ENCODE measurements at places on chromosomes 1 and 21. TPM values are rescaled to one million over a fixed set of nuclear protein-coding genes. Genes with fewer than 3 reads are reported as not detected.

GRCh38 chr1:17485281-17485680, 45.8 kb upstream of the RCC2 start:
- peaks cover 12% of the 10 kb centered on the region for H3K4me1 ChIP-seq
- H3K4me3 ChIP-seq: no peak overlapping the region
- no peak overlapping the region for H3K27ac ChIP-seq
- H3K27me3 ChIP-seq: peaks cover 12% of the 10 kb centered on the region

DNA sequence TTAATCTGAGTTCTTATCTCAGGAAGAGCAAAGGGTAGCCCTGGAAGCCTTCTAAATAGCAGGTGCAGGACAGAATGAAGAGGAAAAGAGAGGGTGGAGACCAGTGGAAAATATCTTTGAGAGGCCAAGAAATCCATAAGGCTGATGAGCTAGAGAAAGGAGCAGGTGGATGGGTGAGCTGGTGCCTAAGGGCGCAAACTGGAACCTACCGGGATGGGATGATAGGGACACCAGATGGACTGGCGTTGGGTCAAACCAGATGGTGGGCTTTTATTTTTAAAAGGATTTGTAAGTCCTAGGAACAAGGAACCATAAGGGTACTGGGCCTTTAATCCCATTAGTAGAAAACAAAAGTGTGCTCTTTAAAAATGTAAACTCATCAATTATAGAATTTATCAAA, 59.7 kb downstream of the RGL1 start:
- no peaks in the 10 kb centered on the region for H3K36me3 ChIP-seq
- no peak overlapping the region for H3K27ac ChIP-seq
- no peaks in the 10 kb centered on the region for H3K27me3 ChIP-seq
- DNase-seq: no peak

DNA sequence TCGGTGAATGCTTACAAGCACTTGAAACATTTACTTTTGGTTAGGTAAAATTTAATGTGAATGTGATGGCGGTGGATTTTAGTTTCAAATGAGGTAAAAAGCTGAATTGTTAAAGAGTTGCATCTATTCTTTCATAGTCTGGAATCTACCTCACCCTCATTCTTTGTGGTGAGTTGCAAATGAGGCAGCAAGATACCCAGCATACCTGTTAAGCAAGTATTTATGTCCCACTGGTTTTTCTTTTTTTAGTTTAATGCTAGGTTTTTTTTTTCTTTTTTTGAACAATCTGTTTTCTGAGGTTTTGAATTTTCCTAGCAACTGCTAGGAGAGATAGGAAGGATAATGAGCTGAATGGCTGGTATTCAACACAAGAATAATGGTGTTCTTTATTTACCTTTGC, 127.9 kb upstream of the CACYBP start:
- peaks cover 28% of the 10 kb centered on the region for H3K4me1 ChIP-seq
- peaks cover 6% of the 10 kb centered on the region for H3K36me3 ChIP-seq

GRCh38 chr1:77415579-77415978, 133.8 kb downstream of the AK5 start:
- H3K27me3 ChIP-seq: no peaks in the 10 kb centered on the region
- no peak for DNase-seq
- H3K27ac ChIP-seq: no peak overlapping the region
- H3K4me3 ChIP-seq: no peak overlapping the region

- H3K27me3 ChIP-seq: no peaks in the 10 kb centered on the region
- peaks cover 6% of the 10 kb centered on the region for H3K36me3 ChIP-seq
- no peak for DNase-seq
- H3K27ac ChIP-seq: peak overlapping the region; percentile 66
- peak overlapping the region; percentile 8 for H3K4me3 ChIP-seq
Measured at GRCh38 chr1:42952303-42953001, 6.2 kb downstream of the SLC2A1 start.

DNA sequence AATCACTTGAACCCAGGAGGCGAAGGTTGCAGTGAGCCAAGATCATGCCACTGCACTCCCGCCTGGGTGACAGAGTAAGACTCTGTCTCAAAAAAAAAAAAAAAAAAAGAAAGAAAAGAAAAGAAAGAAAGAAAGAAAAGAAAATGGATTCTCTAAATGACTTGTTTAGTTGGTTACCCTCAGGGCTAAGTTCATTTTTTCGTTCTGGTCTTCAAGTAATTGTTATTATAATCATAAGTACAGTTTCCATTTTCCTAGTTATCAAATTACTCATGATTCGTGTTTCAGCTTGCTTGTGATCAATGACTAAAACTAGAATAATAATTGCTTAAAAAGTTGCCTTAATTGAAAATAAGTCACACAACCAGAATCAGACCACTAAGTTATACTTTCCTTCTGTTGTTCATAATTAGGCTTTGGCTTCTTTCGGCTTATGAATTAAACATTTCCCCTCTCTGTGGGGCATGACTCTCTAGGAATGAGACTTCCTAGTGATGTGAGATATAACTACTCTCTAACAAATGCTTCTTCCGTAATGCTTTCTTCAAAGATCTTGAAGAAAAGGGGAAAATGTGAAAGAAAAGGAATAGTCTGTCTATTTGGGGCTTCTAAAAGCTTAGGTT, 9.6 kb upstream of the RLF start:
- no peak overlapping the region for H3K27ac ChIP-seq
- no peak for DNase-seq
- H3K4me3 ChIP-seq: no peak overlapping the region
- no peaks in the 10 kb centered on the region for H3K36me3 ChIP-seq

DNA sequence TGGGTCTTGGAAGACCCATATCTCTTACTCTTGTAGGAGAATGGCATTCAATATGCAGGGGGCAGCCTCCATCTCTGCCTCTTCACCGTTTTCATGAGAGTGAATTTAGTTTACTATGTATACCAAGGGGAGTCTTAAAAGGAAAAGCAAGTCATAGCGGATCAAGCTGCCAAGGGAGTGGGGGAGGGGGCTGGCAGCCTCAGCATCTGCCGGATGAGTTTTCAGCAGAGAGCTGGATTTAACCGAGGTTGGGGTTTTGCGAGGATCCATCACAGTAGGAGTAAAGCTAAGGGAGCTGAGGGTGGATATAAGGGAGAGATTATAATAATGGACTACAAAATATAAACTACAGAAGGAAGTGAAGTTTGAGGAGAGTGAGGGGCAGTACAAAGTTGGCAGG, 9.9 kb downstream of the CD160 start:
- no peak overlapping the region for H3K4me3 ChIP-seq
- no peaks in the 10 kb centered on the region for H3K4me1 ChIP-seq
- no peak overlapping the region for H3K27ac ChIP-seq
- H3K27me3 ChIP-seq: no peaks in the 10 kb centered on the region
- H3K36me3 ChIP-seq: no peaks in the 10 kb centered on the region

- no peak overlapping the region for H3K27ac ChIP-seq
- no peaks in the 10 kb centered on the region for H3K36me3 ChIP-seq
- H3K27me3 ChIP-seq: no peaks in the 10 kb centered on the region
- no peaks in the 10 kb centered on the region for H3K4me1 ChIP-seq
- DNase-seq: no peak
Measured at GRCh38 chr1:24020470-24020869, 40.3 kb upstream of the SRSF10 start.

GRCh38 chr21:42527489-42528158, 14.0 kb downstream of the SLC37A1 start:
- H3K4me1 ChIP-seq: peaks cover 65% of the 10 kb centered on the region
- DNase-seq: peak; percentile 66
- peaks cover 4% of the 10 kb centered on the region for H3K36me3 ChIP-seq
- no peaks in the 10 kb centered on the region for H3K27me3 ChIP-seq
- peak overlapping the region; percentile 34 for H3K27ac ChIP-seq

GRCh38 chr21:33478935-33479678, 667 bp downstream of the TMEM50B start:
- peak; percentile 54 for DNase-seq
- H3K4me3 ChIP-seq: peak overlapping the region; percentile 99
- peak overlapping the region; percentile 20 for H3K27ac ChIP-seq
- no peaks in the 10 kb centered on the region for H3K27me3 ChIP-seq
- peaks cover 20% of the 10 kb centered on the region for H3K4me1 ChIP-seq

DNA sequence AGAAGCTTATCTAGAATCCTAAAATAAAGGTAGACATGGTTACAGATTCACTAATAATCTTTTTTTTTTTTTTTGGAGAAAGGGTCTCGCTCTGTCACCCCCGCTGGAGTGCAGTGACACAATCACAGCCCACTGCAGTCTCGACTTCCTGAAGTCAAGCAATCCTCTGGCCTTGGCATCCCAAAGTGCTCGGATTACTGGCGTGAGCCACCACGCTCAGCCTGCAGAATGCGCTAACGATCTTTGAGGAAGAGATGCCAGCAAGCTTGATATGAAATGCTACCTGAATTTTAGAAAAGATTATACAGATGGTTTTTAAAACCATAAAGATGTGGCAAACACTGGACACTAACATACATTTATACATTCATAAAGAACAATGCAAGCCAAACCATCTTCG, 4.1 kb upstream of the GNPAT start:
- H3K4me1 ChIP-seq: peaks cover 55% of the 10 kb centered on the region
- H3K27ac ChIP-seq: no peak overlapping the region
- DNase-seq: no peak

- H3K4me1 ChIP-seq: no peaks in the 10 kb centered on the region
- H3K27me3 ChIP-seq: peaks cover 28% of the 10 kb centered on the region
- H3K36me3 ChIP-seq: no peaks in the 10 kb centered on the region
- no peak overlapping the region for H3K4me3 ChIP-seq
- DNase-seq: no peak
- H3K27ac ChIP-seq: no peak overlapping the region
Measured at GRCh38 chr1:94272388-94272787, 35.0 kb upstream of the ARHGAP29 start.

- no peaks in the 10 kb centered on the region for H3K4me1 ChIP-seq
- H3K27ac ChIP-seq: no peak overlapping the region
- H3K4me3 ChIP-seq: no peak overlapping the region
- H3K27me3 ChIP-seq: peaks cover 21% of the 10 kb centered on the region
- DNase-seq: no peak
- no peaks in the 10 kb centered on the region for H3K36me3 ChIP-seq
Measured at GRCh38 chr1:37149296-37149695, 115.0 kb upstream of the GRIK3 start.

DNA sequence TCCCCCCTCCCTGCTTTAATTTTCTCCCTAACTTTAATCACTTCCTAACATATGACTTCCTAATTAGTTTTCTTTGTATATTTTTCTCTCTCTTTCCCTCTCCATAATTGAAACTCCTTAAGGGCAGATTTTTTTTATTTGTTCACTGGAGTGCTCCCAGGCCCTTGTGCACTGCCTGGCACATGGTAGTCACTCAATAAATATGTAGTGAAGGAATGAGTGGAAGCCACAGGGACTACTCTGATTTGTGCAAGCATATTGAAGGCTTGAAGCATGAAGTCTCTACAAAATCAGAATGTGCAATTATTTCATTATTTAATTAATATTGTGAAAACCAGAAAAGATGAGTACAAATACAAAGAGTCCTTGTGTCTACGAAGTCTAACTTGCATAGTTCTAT, 41.5 kb downstream of the SNX7 start:
- no peaks in the 10 kb centered on the region for H3K36me3 ChIP-seq
- no peak for DNase-seq
- peaks cover 13% of the 10 kb centered on the region for H3K27me3 ChIP-seq
- H3K27ac ChIP-seq: no peak overlapping the region
- no peak overlapping the region for H3K4me3 ChIP-seq

- H3K27me3 ChIP-seq: peaks cover 5% of the 10 kb centered on the region
- H3K27ac ChIP-seq: no peak overlapping the region
- no peaks in the 10 kb centered on the region for H3K36me3 ChIP-seq
- peaks cover 7% of the 10 kb centered on the region for H3K4me1 ChIP-seq
Measured at GRCh38 chr1:232380131-232380530, 249.8 kb downstream of the SIPA1L2 start.

DNA sequence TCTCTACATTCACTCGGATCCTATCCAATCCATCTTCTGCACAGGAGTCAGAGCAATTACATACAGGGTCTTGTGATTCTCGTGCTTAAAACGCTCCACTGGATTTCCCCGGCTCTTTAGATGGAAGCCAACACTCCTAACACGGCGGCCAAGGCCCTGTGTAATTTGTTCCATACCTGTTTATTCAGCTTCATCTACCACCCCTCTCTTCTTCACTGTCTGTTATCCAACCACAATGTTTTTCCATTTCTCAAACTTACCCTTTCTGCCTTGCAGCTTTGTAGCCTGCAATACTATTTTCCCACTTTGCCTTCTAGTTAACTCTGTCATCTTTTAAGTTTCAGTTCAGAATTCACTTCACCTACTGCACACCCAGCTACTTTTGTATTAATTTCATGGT, 249.6 kb upstream of the USP25 start:
- peak overlapping the region; percentile 5 for H3K27ac ChIP-seq
- H3K36me3 ChIP-seq: peaks cover 11% of the 10 kb centered on the region
- H3K4me1 ChIP-seq: peaks cover 29% of the 10 kb centered on the region
- peak overlapping the region; percentile 18 for H3K4me3 ChIP-seq

- no peak overlapping the region for H3K27ac ChIP-seq
- no peak for DNase-seq
- no peaks in the 10 kb centered on the region for H3K27me3 ChIP-seq
- no peaks in the 10 kb centered on the region for H3K4me1 ChIP-seq
Measured at GRCh38 chr1:50529510-50529909, 106.3 kb upstream of the DMRTA2 start.

DNA sequence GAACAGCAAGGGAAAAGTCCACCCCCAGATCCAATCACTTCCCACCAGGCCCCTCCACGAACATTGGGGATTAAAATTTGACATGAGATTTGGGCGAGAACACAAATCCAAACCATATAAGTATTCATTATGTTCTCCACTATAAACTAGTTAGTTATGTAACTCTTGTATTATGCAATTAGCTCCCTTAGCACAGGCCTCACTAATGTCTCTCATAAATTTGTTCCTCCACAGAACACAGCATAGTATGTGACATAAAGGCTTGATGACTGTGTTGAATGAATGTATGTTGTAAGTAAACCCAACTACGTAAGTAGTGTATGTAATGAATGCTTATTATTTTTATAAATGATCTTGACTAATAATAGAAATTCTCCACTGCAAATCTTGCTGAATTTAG, 223.3 kb upstream of the ZRANB2 start:
- no peaks in the 10 kb centered on the region for H3K4me1 ChIP-seq
- DNase-seq: no peak
- H3K36me3 ChIP-seq: no peaks in the 10 kb centered on the region
- H3K27ac ChIP-seq: no peak overlapping the region
- no peaks in the 10 kb centered on the region for H3K27me3 ChIP-seq

GRCh38 chr1:84892705-84893618, at the start of gene LPAR3:
Gene LPAR3 (minus strand): TSS chr1:84893206. CDS start chr1:84866120, 27,086 bp downstream.
- peaks cover 27% of the 10 kb centered on the region for H3K4me1 ChIP-seq
- no peak within 1 kb of the TSS for H3K27ac ChIP-seq
- peaks cover 37% of the 10 kb centered on the region for H3K27me3 ChIP-seq
- H3K4me3 ChIP-seq: peak within 1 kb of the TSS; percentile 83
- DNase-seq: peak; percentile 22

TMPRSS3 gene
- 57.1 TPM for total RNA-seq

FMN2 gene
- not detected for total RNA-seq

BCAR3 gene
- total RNA-seq: 3.1 TPM

KPRP gene
- not detected for total RNA-seq

ZBTB8A gene
- total RNA-seq: 1.8 TPM

OLIG2 gene
- not detected for total RNA-seq

VWA5B1 gene
- total RNA-seq: 0.22 TPM

CD247 gene
- total RNA-seq: 160 TPM

OLFM3 gene
- total RNA-seq: not detected

ALDH9A1 gene
- 38.8 TPM for total RNA-seq

Measured in activated T-cell treated with anti-CD3 and anti-CD28 coated beads, Interleukin-2, amount 50 U/mL, for 72 hours (primary cell).